Urinary bladder (tissue), 4 donors: ENCODE measurements at places on chromosomes 1 and 21.

GRCh38 chr1:41500378-41500777, 15.9 kb upstream of the EDN2 start:
- no peak for DNase-seq

GRCh38 chr1:27664291-27664690, 7.7 kb downstream of the IFI6 start:
- DNase-seq = no peak

GRCh38 chr1:116760487-116760886, 6.3 kb downstream of the CD2 start:
- no peak for DNase-seq

DNA sequence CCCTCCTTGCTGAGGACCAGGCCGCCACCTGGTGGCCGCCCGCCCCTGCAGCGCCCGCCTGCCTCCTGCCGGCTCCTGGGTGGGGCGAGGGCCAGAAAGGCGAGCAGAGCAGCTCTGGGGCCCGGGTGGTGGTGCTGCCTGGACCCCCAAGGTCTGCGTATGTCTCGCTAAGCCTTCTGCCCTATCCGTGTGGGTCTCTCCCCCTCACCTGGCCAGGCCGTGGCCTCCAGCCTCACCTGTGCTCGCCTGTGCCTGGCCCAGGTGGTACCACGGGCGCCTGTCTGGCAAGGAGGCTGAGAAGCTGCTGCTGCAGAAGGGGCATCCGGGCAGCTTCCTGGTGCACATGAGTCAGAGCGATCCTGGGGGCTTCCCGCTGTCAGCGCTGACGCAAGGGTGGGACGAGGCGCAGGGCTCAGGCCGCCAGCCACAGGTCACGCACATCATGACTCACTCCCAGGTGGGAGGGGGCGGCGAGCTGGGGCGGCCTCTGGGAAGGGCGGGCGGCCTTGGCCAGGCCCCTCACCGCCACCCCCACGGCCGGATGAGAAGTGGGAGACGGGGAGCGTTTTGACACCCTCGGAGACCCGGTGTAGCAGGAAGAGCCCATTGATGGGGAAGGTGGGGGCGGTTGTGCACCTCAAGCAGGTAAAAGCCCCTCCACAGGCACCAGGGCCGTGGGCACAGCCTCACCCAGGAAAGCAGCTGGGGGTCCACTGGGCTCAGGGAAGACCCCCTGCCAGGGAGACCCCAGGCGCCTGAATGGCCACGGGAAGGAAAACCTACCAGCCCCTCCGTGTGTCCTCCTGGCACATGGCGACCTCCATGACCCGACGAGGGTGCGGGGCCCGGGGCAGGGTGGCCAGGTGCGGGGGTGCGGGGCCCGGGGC, 9.9 kb downstream of the RNF223 start:
- no peak for DNase-seq

DNA sequence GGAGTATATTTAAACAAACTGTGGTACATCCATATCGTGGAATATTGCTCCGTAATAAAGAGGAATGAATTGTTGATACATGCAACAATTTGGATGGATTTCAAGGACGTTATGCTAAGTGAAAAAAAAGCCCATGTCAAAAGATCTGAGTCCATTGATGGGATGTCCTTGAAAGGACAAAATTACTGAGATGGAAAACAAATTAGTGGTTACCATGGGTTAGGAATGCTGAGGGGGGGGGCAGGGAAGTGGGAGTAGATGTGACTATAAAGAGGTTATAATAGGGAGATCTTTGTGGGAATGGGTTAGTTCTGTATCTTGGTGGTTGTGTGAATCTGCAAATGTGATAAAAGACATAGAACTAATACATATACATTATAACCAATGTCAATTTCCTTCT, 409.3 kb downstream of the SRGAP2C start:
- no peak for DNase-seq

- DNase-seq = peak; percentile 5
These were observed 125.9 kb downstream of the HFM1 start for GRCh38 chr1:91278754-91279153.

DNA sequence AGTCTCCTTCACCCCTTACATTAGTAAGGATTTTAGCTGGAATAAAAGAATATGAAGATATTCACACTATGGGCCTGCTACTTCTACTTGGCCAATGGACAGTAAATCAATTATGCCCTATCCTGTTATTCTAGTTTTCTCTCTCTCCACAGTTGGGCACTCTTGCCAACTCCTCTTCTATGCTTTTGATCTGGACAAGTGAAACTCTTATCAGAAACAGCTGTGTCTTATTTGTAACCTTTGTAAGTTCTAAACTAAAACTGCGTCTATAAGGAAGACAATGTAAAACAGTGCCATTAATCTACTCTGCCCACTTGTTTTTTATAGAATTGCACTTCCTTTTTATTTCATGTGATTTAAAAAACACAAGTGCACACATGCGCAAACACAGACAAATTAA, 244.0 kb upstream of the DMRTA2 start:
- DNase-seq = no peak

- DNase-seq = no peak
These were observed 64.1 kb downstream of the TMCO4 start for GRCh38 chr1:19735440-19736127.

GRCh38 chr1:111476761-111477309, 3.1 kb downstream of the C1orf162 start:
- no peak for DNase-seq

- DNase-seq = no peak
These were observed 102.5 kb upstream of the KIF26B start for GRCh38 chr1:245052258-245052657.

DNA sequence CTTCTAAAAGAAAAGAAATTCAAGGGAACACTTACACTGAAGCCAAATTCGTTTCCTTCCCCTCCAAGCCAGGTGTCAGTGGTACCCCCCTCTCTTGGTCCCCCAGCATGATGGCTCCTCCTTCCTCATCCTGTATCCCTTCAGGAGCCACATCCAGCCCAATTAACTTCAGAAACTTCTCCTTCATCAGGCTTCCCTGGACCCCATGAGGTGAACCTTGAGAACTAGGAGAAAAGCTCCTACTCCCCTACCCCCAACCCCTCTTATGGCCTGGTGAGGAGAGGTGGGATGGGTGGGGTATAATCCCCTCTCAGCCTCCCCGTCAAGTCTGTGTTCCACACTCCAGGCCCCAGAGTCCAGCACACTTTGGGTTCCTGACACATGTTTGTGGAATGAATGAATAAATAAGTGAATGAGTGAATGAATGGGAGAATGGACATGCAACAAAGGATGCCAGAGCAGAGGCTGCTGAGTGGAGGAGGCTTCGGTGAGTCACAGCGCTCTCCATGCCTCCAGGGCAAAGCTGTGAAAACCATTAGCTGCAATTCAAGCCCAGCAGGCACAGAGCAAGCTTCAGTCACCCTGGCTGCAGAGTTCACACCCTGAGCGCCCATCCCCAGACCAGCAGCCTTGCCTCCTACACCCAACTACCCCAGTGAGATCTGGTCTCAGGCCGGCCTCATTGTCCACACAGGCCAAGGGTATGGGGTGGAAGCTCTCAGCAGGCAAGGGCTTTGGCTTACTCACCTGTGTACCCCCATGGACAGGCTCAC, 43.8 kb downstream of the BATF3 start:
- no peak for DNase-seq

DNA sequence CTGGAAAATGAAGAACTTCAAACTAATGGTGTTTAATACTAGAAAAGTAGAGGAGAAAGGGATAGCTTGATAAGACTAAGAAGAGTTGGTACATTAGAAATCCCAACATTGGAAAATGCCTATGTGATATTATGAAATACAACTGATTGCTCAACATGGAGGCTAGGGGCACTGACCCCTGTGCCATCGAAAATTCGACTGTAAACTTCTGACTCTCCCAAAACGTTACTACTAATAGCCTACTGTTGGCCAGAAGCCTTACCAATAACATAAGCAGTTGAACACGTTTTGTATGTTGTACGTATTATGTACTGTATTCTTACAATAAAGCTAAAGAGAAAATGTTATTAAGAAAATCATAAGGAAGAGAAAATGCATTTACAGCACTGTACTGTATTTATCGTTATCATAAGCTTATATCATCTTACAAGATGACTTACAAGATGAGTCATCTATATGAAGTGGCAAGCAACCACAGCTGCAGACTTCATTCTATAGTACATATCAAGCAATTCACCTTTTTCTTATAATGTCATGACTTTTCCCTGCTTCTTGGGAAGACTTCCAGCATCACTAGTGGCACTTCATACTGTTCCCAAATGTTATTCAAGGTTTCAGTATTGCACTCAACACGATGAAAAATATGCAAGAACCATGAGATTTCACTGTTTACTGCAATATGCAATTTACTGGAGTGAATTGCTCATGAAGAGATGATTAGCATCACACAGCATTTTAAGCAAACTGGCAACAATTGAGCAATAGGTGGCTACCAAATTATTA, 12.9 kb upstream of the CTSK start:
- DNase-seq = no peak

- DNase-seq = no peak
These were observed 291.1 kb downstream of the PCP4 start for GRCh38 chr21:40158366-40158765.

GRCh38 chr1:112247961-112248360, 148.1 kb upstream of the CTTNBP2NL start:
- DNase-seq = no peak

- DNase-seq = no peak
These were observed 9.5 kb downstream of the ERG start for GRCh38 chr21:38488640-38489270.

DNA sequence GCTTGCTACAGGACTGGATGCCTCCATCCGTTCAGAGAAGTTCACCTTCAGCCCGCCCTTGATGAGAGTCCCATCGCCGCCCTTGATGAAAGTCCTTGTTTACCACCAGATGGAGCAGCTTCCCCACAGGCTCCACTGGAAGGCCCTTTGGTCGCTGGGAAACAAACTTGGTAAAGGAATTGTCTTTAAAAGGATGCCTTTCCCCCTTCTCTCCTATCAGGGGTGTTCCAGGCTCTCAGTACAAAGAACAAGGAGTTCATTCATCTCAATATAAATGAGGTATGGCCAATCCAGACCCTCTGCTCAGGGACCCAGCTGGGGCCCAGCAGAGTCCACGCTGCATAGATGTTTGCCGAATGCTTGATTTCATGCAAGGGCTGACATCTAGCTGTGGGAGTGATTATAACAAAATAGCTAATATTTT, 50.8 kb downstream of the CAPN9 start:
- no peak for DNase-seq

GRCh38 chr1:118945489-118945888, 42.7 kb downstream of the TBX15 start:
- DNase-seq = no peak

GRCh38 chr21:44485254-44485793, 30.0 kb downstream of the LRRC3 start:
- no peak for DNase-seq

DNA sequence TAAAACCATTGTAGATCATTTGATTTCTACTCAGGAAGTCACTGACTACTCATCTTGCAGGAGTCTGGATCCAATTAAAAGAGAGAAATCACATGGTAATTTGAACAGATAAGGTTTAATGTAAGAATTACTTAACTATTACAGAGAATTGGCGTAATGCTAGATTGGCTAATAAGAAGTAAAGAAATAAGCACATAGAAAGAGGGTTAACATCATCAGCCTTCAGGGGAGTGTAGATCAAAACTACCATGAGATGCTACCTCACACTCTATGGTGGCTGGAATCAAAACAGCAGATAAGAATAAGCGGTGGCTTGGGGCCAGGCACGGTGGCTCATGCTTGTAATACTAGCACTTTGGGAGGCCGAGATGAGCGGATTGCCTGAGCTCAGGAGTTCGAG, 11.7 kb downstream of the ST3GAL3 start:
- DNase-seq = no peak

DNA sequence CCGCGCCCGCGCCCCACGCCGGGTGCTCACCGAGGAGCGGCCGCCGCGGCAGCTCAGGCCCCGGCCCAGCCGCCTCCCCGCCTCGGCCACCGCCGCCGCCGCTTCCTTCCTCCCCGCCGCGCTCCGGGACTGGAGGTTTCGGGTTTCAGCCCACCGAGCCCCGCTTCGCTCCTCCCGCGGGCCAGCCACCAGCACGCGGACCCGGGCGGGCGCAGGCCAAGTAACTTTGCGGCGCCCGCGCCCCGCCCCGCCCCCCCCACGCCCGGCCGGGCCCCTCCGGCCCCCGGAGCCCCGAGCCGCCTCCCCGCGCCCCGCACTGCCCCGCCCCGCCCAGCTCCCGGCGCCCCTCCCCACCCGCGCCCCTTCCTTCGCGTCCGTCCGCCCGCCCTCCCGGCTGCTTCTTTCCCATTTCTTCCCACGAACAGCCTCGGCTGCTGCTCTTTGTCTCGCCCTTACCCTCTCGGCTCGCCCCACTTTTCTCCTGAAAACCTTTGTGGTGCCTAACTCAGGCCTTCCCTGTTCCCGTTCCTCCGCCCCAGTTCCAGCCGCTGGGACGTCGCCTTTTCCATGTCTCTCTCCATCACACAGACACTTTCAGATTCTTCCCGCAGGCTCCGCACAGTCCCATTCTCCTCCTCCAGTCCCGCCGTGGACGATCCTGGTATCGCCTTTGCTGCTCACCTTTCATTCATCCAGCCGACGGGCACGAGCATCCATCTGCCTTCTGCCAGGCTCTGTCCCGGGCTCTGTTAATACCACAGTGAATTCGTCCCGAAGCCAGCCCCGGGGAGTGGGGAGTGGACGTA, at the start of gene GPR161:
TSS of gene GPR161 (minus strand) at position 222 of the 806 bp plus-strand sequence. CDS start 32,080 bp downstream, outside the sequence.
- no peak for DNase-seq

DNA sequence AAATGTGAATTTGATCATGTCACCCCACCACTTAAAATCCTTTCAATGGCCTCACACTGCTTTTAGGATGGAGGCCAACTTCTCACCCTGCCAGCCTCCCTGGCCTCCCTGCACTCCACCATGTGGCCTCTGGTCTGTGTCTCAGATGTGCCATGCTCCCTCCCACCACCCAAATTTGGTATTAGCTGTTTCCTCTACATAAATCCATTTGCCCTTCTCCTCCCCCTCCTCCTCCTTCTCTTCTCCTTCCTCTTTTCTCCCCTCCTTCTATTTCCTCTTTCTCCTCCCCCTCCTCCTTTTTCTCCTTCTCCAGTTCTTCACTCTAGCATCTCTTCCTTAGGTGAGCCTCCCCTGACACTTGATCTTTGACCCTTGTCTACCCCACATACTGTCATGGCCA, 16.7 kb upstream of the GUCA2B start:
- DNase-seq = no peak

GRCh38 chr1:224694969-224695368, 78.9 kb downstream of the CNIH3 start:
- no peak for DNase-seq

DNA sequence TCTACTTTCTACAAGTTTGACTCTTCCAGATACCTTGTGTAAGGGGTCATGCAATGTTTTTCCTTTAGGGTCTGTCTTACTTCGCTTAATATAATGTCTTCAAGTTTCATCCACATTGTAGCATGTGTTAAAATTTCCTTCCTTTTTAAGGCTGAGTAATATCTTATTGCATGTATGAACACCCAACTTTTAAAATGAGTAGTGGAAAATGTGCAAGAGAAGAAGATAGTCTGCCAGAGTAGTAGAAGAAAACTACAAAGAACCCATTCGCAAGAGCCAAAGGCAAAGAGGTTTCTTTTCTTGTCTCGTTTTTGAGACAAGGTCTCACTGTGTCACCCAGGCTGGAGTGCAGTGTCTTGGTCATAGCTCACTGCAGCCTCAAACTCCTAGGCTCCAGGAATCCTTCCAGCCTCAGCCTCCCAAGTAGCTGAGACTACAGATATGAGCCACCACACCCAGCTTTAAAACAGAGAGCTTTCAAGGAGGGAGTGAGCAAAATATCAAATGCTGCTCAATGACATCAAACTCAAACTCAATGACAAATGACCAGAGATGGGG, 9.4 kb downstream of the IL23R start:
- DNase-seq = no peak

- no peak for DNase-seq
These were observed 19.1 kb downstream of the ZC3H12A start for GRCh38 chr1:37493336-37494098.
